A549 treated with GW870086 at 1 μM for 4 hours (cell line): ENCODE measurements at places on chromosomes 5 and 9. TPM values are rescaled to one million over a fixed set of nuclear protein-coding genes. Genes with fewer than 3 reads are reported as not detected.

Gene TMED7
- total RNA-seq: 45.3 to 61.3 TPM (median 56.7 TPM) in 5 replicates

Gene TSTD2
- total RNA-seq: 8.2 to 12.3 TPM (median 10.0 TPM) in 5 replicates

Gene DNAH5
- total RNA-seq: 0.88 to 1.8 TPM (median 1.5 TPM) in 5 replicates

Gene HAPLN1
- not detected in 5 replicates for total RNA-seq

Gene PAEP
- total RNA-seq: 0.41 to 0.47 TPM (median 0.45 TPM) in 4 of 5 replicates, not detected in the other
